ENCODE measurements at places on chromosomes 7 and 10.
A peak's percentile ranks its signal among the peaks of the same experiment; 100 is the strongest.

GRCh38 chr7:20798694-20799121 lies 12.0 kb upstream of the SP8 start:
- no peak for DNase-seq

DNA sequence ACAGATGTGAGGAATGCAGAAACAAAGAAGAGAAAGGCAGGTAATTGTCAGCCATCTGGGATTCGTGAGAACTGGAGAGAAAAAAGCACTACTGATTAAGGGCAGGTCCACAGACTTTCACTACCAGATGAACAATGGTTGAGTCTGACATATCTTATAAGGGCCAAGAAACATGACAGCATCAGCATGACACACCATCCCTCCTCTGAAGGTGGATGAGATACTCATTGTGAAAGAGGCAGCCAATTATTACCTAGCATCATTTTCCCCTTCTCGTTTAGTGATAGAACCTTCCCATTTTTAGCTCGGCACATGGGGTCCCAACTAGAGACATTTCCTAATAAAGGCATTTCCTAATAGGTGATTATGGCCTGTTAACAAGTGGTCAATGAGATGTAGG lies 19.2 kb upstream of the MET start:
- peak; percentile 72 for DNase-seq

GRCh38 chr7:6446838-6447580 lies 745 bp downstream of the DAGLB start:
- DNase-seq, result peak; percentile 97

- DNase-seq, result no peak
Measured at GRCh38 chr10:6766131-6766801, 186.2 kb upstream of the PRKCQ start.

DNA sequence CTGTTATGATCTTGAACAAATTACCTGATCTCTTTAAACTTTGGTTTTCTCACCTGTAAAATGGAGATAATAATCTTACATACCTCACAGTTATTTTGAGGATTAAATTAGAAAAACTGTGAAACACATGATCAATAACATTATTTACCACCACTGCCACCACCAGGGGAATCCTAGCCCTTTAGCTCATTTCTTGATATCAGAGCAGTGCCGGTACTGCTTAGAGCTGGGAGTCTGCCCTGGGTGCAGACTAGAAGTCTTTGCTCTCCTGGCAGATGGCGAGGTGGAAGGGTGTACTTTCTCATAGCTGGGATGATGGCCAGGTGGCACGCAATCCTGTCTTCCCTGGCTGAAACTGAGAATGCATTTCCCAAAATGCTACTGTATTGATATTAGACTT lies 12.7 kb upstream of the EFCAB10 start:
- no peak for DNase-seq

GRCh38 chr7:120775755-120776154 lies 82.2 kb downstream of the TSPAN12 start:
- DNase-seq, result no peak

GRCh38 chr7:116101704-116102103 lies 71.1 kb upstream of the TFEC start:
- peak; percentile 46 for DNase-seq

GRCh38 chr10:71614946-71615345 lies 104.6 kb downstream of the C10orf105 start:
- no peak for DNase-seq

- no peak for DNase-seq
Measured at GRCh38 chr7:52475001-52475582, 560.3 kb upstream of the POM121L12 start.

GRCh38 chr7:117250801-117251200 lies 72.1 kb downstream of the WNT2 start:
- no peak for DNase-seq

- peak; percentile 70 for DNase-seq
Measured at GRCh38 chr7:100607111-100607510, 4.9 kb downstream of the PCOLCE start.

DNA sequence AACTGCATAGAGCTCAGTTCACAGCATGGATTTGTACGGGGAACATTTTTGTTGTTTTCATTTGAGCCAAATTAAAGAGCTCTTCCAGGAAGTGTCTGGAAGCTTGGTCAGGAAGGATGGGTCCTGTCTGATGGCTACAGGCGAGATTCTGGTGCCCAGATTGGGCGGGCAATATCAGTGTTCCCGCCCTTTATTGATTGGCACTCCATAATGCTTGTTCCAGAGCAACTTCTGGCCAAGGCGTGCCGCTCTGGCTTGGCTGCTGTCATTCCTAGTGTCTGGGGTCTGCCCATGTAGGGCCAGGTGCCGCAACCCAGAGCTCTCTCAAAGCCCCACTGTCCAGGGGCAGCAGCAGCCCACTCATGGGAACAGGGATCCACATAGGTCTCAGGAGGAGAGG lies 45.9 kb downstream of the RAMP3 start:
- no peak for DNase-seq

DNA sequence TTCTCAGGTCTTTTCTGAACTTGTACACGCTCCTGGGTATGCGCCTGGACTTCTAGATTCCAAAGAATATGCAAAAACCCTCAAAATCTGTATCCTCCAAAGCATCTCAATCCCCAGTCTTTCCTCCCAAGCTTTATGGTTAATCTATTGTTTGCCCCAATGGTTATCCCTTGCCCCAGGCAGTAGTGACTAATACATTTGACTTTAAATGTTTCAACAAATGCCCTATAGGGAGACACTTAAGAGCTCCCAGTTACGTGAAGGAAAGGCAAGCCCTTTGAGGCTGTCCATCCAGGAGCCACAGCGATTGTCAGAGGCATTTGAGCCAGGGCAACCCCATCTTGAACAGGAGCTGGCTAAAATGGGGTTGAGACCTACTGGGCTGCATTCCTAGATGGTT lies 12.7 kb upstream of the FOXL3 start:
- peak; percentile 54 for DNase-seq

DNA sequence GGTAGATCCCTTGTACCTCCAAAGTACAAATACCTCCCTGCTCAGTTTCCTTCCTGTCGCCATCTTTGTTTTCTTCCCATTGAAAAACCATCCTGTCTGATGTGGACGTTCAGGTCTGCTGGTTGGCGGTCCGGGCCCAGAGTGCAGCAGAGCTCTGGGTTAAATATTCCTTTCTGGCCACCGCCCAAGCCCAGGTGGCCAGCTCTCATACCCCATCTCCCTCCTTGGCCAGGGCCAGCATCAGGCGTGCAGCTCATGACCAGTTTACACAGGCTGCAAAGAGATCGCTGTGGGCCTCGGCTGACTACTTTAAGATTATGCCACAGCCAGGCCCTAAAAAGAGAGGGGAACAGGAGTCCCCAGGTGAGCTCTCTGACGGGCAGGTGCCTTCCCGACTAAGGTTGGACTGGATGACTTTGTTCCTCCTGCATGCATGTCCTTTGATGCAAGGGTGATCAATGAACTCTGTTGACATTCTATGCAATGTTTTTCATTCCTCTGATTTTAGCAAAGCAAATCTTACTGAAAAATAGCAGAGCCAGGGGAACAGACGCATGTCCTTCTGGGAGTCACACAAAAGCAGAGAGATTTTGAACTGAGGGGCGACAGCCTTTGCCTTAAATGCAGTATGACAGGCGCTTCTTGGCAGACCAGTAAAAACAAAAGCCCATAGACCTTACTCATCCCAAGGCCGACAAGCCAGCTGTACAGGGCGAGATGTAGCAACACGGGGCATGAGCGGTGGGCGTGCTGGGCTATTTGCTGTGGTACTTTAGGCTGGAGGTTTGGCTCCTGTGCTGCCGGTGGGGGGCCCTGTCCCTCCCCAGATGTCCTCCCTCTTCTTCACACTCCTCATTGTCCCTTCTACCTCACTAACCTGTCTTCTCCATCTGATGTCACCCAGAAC lies 33.3 kb upstream of the SH2B2 start:
- no peak for DNase-seq
